ENCODE measurements at places on chromosomes 12 and 14.

DNA sequence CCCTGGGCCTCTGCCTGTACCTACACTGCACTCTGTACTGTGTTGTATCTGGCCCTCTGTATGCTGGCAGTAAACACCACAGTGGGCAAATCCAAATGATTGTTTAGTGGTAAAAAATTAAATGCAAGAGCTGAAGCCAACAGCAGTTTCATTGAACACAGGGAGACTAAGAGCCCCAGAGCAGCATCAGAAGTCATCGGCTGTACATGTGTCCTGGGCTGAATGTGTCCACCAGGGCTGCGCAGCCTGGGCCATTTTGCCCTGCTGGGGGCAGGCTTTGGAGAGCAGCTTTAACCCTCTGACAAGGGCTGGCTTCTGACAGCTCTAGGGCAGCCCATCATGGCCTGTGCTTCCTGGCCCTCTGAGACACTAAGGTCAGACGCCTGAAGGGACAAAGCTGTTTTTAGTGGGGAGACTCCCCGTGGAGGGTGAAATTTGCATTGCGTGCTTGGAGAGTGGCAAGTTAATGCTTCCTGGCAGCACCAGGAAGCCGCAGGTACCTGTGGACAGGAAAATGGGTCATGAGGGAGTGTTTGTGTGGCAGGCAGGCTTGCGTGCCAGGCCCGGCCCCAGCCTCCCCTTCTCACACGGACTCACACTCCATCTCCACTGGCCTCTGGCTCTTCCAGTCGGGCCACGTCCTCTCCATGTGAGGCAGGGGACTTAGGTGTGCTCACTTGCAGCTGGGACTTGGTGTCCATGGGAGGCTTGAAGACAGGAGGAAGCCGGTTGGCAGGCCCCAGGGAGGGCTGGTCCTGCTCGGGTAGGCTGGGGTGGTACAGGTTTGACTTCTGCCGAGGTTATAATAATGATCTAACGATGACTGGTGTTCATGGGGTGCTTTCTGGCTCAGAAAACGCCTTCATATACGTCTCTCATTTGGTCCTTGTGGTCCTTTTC, 150.1 kb downstream of the TSPAN9 start:
- no peak for DNase-seq

- no peak for DNase-seq
Measured at GRCh38 chr14:35482994-35483515, 50.9 kb upstream of the INSM2 start.

GRCh38 chr14:103386713-103387329, 1.6 kb downstream of the MARK3 start:
- no peak for DNase-seq

- no peak for DNase-seq
Measured at GRCh38 chr12:10365696-10366405, 24.0 kb downstream of the KLRK1 start.

GRCh38 chr12:7354529-7354928, 50.7 kb downstream of the ACSM4 start:
- no peak for DNase-seq

Data from activated CD4-positive, alpha-beta T cell treated with anti-CD3 and anti-CD28 coated beads, Interleukin-2, amount 50 U/mL, for 24 hours (primary cell).